Activated CD4-positive, alpha-beta T cell treated with anti-CD3 and anti-CD28 coated beads, Interleukin-2, amount 50 U/mL, for 48 hours (primary cell): ENCODE measurements at places on chromosomes 6 and 20.

DNA sequence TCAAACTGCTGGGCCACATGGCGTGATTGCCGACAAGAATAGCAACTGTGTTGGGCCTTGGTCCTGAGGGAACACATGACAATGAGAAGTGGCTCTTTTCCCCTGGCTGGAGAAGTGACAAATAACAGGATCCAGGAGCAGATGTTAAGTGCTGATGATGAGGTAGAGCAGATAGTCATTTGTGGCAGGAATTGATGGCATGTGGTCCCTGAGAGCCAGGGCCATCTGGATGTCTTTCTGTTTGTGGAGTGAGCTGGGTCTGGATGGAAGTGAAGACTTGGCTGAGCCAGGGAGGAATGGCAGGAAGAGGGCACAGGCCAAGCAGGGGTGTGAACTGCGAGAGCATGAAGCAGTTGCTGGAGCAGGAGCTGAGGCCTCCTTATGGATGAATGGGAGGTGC is 67.8 kb downstream of the SCAND1 start:
- no peak for DNase-seq

DNA sequence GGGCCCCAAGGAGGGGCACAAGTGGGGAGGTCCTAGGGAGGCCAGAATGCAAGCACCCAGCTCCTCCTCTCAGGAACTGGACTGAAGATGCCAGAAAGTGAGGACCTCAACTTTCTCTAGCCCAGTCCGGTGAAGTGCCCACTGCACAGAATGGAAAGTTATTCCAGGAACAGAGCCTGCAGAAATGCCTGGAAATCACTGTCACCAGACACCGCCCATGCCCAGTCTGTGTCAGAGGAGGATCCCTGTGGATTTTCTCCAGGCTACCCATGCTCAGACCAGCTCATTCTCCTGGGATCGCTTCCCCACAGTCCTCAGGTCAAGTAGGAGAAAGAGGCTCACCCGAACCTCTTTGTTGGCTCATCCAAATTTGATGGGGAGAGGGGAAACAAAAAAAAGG is 6.5 kb downstream of the PRPH2 start:
- DNase-seq: no peak

- DNase-seq: no peak
Observed at GRCh38 chr20:45254383-45255262, at the start of gene SLPI. TSS of gene SLPI (minus strand) at chr20:45254564. CDS start at chr20:45254543, 21 bp downstream.

DNA sequence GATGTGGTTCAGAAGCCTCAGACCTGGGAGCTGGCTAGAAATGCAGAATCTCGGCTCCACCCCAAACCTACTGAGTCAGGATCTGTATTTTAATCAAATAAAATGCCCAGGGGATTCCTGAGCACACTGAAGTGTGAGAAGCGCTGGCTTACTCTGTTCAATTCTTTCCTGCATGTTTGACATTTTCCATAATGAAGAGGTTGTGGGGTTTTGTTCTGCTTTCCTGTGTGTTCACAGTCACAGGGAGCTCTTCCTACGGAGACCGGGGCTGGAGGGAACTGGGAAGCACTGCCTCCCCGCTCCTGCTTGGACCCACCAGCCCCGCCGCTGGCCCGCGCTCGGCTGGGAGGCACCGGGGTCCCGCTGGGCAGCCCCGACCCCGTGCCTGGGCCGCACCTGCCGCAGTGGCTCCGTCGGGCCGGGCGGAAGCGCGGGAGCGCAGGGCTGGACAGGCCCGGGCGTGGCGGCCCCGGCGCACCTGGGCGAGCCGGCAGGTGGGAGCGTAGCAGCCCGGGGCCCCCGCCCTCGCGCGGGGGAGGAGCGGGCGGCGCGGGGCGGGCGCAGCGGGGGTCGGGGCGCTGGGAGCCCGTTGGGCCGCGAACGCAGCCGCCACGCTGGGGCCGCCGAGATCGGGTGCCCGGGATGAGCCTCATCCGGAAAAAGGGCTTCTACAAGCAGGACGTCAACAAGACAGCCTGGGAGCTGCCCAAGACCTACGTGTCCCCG is at the start of gene MAPK13:
Gene MAPK13 (plus strand): TSS at position 573 of the 726 bp plus-strand sequence. CDS start 70 bp downstream, at position 643.
- peak; percentile 62 for DNase-seq

DNA sequence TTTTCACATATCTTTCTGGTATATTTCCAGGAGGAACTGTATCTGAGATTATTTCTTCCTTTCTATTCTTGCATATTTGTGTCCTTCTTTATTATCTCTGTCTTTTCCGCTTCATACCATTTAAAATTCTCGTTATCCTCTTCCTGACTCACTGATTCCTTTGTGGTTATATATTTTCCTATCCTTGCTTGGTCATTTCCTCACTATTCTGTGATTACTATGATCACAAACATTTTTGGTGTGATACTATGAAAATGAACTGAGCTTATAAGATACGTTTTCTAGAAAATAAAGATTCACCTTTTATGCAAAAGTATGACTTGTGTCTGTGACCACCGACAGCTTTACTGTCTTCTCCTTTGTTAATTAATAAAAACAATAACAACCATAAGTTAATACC is 26.5 kb upstream of the MYCT1 start:
- DNase-seq: no peak

GRCh38 chr6:3301506-3301905 is 42.8 kb downstream of the PSMG4 start:
- no peak for DNase-seq

DNA sequence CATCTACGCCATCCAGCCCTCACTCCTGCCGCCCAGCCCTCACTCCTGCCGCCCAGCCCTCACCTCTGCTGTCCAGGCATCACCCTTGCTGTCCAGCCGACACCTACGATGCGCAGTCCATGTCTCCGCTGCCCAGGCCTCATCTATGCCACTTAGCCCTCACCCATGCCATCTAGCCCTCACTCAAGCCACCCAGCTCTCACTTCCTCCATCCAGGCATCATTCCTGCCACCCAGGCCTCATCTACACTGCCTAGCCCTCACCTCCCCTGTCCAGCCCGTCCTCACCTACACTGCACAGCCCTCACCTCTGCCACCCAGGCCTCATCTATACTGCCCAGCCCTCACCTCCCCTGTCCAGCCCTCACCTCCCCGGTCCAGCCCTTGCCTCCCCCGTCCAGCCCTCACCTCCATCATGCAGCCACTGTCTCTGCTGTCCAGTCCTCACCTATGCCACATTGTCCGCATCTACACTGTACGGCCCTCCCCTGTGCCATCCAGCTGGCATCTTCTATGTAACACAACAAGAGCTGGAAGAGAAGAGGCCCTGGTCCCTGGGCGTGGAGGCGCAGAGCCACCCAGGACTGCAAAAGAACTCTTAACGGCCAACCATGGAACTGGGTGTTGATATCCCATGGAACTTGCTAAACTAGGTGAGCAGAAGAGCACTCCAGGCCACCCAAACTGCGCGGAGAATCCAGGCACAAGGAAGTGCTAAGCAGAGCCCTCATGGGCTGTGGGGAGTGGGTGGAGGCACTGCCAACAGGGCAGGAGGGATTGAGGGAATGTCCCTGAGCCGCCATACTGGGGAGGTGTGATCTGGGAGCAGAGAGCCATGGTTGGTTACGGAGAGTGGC is 31.0 kb downstream of the RNASET2 start:
- DNase-seq: no peak

DNA sequence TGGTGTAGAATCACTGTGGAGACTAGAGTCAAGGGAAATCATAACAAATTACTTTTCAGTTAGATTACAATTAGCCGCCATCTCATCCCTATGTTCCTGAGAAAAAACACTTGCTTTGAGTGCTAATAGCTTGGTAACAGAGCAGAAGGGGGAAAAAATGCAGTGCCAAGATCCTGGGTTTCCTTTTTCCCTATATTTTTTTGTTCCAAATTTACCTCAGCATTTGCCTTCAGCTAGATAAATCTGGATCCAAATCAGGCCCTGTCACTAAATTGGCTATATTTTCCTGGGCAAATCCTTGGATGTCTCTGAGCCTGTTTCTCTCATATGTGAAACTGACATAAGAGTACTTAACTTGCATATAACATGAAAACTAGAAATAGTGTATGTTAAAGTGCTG is 86.0 kb downstream of the TENT5A start:
- no peak for DNase-seq

GRCh38 chr6:151069641-151070040 is 170.1 kb upstream of the AKAP12 start:
- DNase-seq: no peak

DNA sequence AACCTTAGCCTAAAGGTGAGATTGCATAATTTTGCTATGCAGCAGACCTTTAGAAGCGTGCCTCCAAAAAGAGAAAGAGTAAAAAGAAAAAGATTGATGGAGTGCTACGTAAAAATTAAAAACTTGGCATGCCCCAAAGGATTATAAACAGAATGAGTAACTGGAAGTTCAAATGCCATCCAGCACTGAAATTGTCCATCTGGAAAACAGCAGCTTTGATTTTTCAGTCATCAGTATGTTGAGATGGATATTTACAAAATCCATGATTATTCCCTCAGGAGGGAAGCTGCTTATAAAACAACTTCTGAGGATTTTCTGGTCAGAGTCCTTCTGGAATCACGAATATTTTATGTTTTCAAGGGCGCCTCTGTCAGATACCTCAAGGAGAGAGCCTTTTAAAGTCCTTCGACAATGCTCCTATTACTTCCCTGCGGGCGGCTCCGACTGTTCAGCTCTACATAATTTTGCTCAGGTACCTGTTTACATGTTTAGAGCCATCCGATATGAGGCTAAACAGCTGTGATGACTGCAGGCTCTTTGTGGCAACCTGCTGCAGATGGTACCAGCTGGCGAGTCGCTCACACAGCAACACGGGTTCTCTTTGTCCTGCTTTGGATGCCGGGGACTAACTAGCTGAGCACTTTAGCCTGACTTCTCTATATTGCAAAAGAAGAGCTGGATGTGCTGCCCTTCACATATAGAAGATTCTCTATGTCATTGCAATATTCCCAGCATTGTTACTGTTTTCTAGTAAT is 83.3 kb downstream of the RCAN2 start:
- DNase-seq: no peak

GRCh38 chr6:131791476-131791875 is 16.3 kb upstream of the ENPP1 start:
- DNase-seq: no peak

DNA sequence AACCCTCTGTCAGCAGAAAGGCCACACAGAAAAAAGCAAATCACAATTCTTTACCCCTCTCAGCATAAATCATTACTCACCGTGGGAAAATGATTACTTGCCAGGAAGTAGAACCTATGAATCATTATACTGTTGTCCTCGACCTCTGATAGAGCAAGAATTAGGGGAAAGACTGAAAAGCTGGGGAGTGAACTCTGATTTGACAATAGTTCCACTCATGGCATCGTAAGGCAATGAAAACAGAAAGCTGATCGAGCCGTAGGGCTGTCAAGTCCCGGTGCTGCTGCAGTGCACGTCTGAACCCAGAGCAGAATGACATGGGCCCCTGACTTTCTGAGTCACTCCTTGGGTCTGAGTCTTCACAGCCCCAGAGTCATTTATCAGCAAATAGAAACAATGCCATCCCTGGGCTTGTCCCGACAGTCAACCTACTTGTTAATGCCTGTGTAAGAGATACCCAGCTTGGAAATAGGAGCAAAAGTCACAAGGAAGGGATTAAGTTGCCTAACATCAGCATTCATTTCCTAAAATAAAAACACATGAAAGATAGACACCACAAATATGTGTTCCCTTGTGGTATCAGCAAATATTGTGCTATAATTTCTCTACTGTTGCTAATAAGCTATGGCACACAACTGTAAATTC is 224.8 kb upstream of the MARCKS start:
- DNase-seq: peak; percentile 64

- no peak for DNase-seq
Observed at GRCh38 chr6:93677264-93677965, 258.1 kb upstream of the EPHA7 start.

GRCh38 chr6:113875470-113875869 is 18.3 kb downstream of the MARCKS start:
- no peak for DNase-seq

GRCh38 chr6:63372951-63373533 is 53.3 kb upstream of the LGSN start:
- DNase-seq: no peak

DNA sequence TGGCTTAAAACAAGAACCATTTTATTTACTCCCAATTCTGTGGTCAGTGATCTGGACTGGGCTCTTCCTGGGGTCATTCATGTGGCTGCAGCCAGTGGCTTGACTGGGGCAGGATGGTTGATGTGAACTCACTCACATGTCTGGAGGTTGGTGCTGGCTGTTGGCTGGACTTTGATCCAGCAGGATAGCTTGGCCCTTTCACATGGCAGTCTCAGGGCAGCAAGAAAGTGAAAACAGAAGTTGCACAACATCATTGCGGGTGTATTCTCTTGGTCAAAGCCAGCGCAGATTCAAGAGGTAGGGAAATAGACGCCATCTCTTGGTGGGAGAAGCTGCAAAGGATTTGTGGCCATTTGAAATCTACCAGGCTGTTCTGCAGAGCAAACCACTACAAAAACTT is 77.2 kb downstream of the MDGA1 start:
- no peak for DNase-seq

DNA sequence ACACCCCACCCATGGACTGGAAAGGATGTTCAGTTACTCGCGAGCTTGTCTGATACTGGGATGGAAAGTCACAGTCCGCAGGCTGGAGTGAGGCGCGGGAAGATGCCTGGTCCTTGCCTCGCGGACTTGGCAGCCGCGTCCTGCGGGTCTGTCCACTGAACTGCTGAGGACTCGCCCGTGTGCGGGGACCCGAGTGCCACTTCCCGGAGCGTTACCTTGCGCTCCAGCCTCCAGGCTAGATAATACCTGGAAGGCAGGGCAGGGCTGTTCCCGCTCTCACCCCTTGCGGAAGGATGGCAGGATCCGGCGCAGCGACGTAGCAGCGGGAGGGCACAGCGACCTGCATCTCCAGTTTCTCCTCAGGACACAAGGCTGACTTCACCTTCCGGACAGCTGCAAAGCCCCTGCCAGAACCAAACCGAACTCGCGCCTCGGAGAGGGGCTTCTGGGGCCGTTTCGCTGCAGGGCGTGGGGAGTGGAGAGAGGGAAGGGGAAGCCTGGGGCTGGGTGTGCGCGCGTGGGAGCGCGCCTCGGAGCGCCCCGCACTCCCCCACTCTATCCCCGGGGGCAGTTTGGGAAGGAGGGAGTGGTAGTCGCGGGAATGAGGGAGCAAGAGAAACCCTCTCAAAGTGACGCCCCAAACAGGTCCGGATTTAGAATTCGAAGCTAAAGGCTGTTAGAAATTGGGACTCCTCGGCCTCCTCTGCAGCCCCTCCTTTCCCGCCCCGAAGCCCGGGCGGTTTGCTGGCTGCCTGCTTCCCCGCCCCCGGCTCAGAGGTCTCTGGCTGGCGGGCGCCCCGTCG is at the start of gene KCNQ5:
Gene KCNQ5 (plus strand): TSS at position 774 of the 803 bp plus-strand sequence.
- DNase-seq: peak; percentile 50

- DNase-seq: no peak
Observed at GRCh38 chr6:9205645-9206044, 770.3 kb upstream of the SLC35B3 start.
